Effector memory CD8-positive, alpha-beta T cell (primary cell): ENCODE measurements at places on chromosomes 3 and 15.

GRCh38 chr3:55801068-55801467 lies 314.0 kb upstream of the WNT5A start:
- no peak for DNase-seq

- DNase-seq = no peak
These were observed 36.1 kb downstream of the CD200R1L start for GRCh38 chr3:112810561-112810960.

GRCh38 chr3:61564395-61565059 lies 3.2 kb downstream of the PTPRG start:
- DNase-seq = no peak

DNA sequence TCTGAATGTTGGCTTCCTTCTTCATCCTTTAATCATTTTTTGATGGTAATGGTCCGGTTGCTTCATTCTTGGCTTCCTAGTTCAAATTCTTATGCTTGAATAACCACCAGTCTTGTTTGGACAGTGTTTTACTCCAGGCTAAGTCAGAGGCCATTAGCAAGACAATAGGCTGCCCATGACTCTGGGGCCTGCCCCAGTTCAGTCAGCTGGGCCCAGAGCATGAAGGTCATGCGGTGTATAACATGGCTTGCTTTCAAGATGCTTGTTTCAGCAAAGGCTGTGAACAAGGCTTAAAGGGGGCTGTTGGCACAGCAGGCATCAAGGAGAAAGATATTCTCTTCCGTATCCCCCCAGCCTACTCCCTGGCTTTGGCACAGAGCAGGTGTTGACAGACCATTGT lies 13.7 kb downstream of the TM4SF18 start:
- DNase-seq = no peak

- no peak for DNase-seq
These were observed 128.0 kb upstream of the ADAMTS9 start for GRCh38 chr3:64815789-64816188.

- no peak for DNase-seq
These were observed 20.5 kb downstream of the TSC22D2 start for GRCh38 chr3:150428562-150428961.

DNA sequence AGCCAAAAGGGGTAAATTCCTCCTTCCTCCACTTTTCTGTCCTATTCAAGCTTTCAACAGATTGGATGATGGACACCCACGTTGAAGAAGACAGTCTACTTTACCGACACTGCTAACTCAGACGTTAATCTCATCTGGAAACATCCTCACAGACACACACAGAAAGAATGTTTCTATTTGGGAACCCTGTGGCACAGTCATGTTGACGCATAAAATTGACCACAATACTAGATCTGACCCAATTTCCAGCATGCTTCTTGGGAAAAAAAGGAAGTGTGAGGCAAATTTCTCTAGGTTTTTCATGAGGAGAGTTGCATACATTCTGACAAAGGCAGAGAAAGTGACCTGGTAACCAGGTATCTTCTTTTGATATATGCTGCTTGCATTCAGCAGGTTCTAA lies 594.1 kb downstream of the FGF12 start:
- DNase-seq = no peak

DNA sequence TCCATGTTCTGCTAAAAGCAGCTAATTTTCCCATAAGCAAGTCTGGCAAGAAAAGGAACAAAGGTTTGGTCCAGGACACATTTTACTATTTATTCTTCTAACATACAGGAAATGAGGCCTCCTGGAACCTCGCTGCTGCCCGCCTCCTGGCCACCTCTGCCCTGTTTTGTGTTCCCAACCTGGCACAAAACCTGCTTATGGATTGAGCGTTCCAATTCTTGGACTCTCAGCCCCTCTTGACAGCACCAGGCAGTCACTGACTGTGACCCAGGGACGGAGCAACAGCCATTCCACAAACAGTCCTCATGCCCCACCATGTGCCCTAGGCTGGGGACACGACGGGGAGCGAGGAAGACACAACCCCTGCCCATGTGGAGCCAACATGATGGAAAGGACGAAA lies 11.6 kb upstream of the SSUH2 start:
- DNase-seq = no peak

DNA sequence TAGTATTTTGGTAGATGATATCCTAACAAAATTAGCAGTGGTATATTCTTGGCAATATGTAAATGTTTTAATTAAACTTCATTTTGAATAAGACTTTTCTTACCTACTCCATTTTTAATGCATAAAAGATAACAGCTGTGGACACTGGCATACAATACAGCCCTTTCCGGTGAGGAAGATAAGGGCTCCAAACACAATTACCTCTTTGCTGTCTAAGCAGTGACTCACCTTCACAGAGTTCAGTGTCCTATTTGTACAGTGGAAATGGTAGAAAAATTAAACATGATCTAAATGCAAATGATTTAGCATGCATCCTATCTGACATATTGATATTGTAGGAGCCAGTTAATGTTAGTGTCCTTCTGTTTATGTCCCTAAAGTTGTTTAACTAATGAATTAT lies 969.4 kb downstream of the PLOD2 start:
- DNase-seq = no peak

- DNase-seq = no peak
These were observed 6.9 kb upstream of the NME9 start for GRCh38 chr3:138336454-138336999.

- DNase-seq = no peak
These were observed 151.0 kb downstream of the ALDH1A2 start for GRCh38 chr15:57914350-57915055.

DNA sequence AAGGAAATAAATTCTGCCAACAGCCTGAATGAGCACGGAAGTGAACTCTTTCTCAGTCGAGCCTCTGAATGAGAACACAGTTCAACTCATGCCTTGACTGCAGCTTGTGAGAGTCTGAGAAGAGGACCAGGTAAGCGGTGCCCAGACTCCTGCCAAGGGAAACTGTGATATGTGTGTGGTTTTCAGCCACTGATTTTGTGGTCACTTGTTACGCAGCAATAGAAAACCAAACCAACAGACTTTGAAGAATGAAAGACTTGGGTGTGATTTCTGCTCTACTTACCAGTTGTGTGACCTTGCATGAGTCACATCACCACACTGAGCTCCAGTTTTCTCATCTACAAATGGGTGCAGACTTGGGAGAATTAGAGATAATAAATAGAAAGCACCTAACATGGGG lies 30.6 kb upstream of the FAM107A start:
- no peak for DNase-seq

- DNase-seq = no peak
These were observed 224.0 kb downstream of the CHL1 start for GRCh38 chr3:420584-420983.

GRCh38 chr3:15638193-15638890 lies 36.8 kb downstream of the BTD start:
- DNase-seq = no peak

DNA sequence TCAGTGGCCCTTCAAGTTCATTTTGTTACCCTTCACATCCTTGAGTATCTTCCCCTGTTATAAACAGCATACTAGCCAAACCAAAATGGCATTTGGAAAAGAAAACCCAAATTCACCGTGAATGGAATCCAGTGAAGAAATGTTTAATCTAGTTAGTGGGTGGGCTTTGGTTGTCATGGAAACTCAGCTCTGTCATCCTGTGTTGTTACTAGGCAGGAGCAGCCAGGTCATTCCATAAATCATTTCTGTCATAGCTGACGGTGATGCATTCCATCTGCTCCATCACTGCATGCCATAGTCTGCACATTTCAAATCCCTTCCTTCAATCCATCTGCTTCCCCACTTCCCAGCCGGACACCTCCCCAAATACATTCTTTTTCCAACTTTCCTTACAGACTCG lies 140.4 kb upstream of the CGNL1 start:
- DNase-seq = no peak

GRCh38 chr3:181700168-181701087 lies 11.3 kb upstream of the SOX2 start:
- peak; percentile 22 for DNase-seq

- DNase-seq = peak; percentile 68
These were observed 515 bp downstream of the EIF4G1 start for GRCh38 chr3:184314700-184315542.

DNA sequence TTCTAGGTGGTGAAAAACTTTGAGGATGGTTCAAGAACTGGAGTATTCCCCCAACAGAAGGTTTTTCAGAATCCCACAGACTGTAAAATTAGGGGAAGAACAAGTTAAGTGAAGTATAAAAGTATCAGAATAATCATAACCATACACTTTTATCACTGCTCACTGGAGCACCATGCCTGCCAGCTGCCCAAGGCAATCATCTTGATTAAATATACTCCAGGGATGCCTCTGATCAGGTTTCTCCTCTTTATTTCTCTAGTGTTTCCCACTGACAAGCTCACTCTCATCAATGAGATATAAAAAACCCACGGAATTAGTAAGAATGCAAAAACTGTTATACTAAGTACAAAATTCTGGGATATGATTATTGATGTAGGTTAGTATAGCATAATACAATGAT lies 108.0 kb downstream of the STAG1 start:
- no peak for DNase-seq

DNA sequence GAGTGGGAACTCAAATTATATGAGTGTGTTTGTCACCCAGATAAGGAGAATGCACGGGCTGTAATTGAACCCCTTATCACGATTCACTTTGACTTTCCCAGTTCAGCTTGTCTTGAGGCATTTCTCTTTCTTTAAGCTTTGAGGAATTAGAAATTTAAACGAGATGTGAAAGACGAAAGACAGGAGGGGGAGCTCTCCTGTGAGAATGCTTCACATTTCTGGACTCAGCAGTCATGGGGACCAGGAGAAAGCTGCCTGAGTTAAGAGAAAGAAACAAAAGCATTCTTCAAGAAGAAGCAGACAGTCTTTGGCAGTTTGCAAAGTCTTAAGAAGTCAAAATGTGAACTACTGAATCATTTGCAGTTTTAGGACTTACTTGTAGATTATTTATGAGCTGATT lies 205.6 kb downstream of the NECTIN3 start:
- DNase-seq = no peak

GRCh38 chr3:37712918-37713817 lies 148.5 kb upstream of the CTDSPL start:
- DNase-seq = no peak

GRCh38 chr3:143123353-143123984 lies 3.9 kb downstream of the CHST2 start:
- DNase-seq = no peak

DNA sequence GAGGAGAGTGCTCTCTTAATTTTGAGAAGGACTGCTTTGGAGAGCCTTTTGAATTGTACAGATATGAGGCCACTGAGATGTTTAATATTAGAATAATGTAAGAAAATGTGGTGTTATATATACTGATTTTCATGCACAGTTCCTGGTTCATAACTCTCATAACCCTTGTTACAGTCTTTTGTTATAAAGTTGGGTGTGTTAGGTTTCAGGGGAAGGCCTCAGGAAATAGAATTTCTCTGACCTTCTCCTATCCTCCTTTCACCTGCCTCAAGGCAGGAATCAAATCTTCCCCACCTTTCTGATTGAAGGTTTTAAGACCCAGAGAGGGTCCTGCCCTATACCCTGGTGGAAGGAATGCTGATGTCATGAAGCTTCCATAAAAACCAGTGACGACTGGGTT lies 245.9 kb downstream of the NSUN3 start:
- DNase-seq = no peak

DNA sequence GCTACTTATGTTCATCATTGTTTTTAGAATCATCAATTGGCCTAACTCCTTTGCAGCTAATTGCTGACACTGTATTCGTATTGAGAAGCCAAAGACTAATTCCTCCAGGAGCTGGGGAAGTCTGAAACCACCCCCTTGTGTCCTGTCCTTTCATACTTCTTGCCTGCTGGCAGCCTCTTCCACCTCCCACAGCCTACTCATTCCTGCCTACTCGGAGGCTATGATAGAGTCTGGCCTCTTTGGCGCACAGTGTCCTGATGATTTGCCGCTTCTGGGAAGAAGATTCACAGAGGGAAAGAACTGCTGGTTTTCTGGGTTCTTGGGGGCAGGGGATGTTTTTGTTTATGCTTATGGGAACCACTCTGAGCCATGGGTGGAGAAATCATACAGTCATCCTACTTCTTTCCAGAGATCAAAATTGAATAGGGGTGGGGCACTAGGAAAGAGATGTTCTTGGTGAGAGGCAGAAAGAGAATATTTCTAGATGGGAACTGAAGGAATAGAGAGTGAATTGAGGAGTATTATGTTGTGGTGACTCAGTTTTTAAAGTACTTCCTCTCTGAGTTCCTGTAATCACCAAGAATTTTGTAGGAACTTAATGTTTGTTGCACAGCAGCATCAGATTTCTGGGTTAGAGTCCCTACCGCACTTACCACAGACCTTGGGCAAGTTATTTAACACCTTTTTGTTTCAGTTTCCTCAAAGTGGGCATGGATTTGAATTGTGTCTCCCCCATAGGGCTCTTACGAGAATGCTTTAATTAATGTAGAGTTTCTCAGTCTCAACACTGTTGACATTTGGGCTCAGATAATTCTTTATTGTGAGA lies 22.1 kb upstream of the SCAANT1 start:
- DNase-seq = peak; percentile 18

DNA sequence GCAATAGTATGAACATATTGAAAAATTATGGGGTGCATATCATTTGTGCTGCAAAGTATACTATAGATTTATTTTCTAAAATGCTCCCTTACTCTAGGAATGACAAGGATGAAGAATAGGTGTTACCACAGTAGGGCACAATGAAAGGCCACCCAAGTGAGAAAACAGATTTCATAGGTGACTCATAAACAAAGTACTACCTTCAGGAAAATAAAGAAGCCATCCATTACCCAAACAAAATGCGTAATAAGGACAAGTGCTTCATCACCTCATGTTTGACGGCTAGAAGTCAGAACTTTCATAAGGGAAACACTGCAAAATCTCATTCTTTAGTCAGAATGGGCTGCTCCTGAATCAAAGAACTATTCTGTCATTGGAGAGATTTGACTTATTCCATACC lies 116.6 kb downstream of the MFSD1 start:
- DNase-seq = no peak

GRCh38 chr3:97884586-97885123 lies 62.8 kb downstream of the CRYBG3 start:
- DNase-seq = no peak

DNA sequence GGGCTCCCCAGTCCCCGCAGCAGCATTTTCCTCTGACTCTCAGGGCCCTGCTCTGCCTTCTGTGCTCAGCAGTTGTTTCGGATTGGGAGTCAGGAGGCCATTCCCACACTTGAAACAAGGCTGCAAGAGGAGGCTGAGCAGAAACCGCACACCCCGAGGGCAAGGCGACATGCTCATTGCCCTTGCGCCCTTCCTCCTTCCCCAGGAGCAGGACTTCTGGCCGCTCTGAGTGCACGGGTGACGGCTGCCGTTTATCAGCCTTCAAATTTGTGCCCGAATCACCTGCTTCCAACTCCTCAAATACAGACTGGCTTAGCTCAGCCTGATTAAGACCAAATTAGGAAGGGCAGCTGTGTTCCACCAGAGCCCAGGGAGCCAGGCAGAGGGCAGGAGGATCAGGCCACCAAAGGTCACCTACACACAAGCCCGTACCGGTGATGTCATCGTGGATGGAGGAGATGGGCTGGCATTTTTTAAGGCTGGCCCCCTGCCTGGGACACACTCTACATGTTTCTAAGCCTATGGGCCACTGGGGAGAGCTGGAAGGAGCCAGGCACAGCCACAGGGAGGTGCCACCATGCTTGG lies 38.1 kb downstream of the TM2D3 start:
- no peak for DNase-seq

- no peak for DNase-seq
These were observed 17.2 kb upstream of the CCR4 start for GRCh38 chr3:32934150-32934742.
